ENCODE measurements at places on chromosomes 16 and 17.

- DNase-seq, result no peak
These were observed 14.1 kb downstream of the FAM222B start for GRCh38 chr17:28828294-28829040.

GRCh38 chr17:17303010-17303846, at the start of gene NT5M:
Gene NT5M (plus strand): TSS chr17:17303373. CDS start chr17:17303551, 178 bp downstream.
- peak; percentile 79 for DNase-seq

DNA sequence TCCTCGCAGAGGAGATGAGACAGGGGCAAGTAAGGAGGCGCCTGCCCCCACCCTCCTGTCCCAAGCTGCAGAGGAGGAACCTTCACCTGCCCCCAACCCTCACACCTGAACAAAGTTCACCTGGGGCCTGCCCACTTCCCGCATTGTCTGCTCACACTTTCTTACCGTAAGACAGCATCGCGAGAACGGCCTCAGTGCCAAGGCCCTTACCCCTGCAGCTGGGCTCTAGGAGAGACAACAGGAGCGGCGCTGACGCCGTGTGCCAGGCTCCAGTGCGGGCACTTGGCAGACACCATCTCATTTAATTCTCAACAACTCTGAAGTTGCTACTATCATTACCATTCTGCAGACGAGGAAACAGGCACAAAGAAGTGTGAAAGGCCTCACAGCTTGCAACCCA, 4.1 kb downstream of the NAT9 start:
- no peak for DNase-seq

DNA sequence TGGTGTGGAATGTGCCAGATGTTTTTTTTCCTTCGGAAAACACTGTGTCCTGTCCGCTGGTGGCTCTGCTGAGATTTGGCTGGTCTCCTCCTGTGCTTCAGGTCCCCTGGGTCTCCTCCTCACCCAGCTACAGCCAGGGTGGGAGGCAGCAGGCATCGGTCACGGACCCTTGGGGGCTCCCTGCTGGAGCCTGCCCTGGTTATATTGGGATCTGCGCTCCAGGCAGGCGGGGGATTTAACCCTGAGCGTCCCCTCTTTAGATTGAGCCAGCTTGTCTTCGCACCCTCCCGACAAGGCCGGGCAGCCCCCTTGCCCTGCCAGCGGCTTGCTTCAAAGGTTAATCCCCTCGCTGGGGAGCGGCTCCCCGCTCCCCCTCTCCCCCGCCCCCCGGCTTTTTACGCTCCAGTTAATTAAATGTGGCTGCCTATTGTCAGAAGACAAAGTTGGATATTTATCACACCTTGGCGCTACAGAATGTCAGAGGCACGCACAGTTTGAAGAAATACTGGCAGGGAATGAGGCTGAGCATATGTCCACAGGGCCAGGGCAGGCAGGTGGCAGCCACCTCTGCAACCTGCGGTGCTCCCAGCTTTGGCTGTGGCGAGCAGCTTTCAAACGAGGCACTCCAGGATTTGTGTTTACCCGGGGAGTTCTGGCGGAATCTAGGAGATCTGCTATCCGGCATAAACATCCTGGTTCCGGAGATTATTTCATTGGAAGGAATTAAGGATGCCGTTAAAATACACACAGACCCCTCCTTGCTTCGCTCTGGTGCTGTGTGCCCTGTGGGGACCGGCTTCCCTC, 38.2 kb upstream of the GSE1 start:
- no peak for DNase-seq

DNA sequence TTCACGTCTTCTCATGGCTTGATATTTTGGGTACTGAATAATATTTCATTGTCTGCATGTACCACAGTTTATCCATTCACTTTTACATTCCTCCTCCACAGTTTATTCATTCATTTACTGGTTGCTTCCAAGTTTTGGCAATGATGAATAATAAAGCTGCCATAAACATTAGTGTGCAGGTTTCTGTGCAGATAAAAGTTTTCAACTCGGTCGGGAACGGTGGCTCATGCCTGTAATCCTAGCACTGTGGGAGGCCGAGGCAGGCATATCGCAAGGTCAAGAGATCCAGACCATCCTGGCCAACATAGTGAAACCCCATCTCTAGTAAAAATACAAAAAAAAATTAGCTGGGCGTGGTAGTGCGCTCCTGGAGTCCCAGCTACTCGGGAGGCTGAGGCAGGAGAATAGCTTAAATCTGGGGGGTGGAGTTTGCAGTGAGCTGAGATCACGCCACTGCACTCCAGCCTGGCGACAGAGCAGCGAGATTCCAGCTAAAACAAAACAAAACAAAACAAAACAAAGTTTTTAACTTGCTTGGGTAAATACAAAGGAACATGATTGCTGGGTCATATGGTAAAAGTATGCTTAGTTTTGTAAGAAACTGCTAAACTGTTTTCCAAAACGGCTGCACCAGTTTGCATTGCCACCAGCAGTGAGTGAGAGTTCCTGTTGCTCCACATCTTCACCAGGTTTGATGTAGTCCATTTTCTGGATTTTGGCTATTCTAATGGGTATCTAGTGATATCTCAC, 89.5 kb downstream of the WWP2 start:
- no peak for DNase-seq

GRCh38 chr16:50816901-50817555, 75.1 kb downstream of the CYLD start:
- no peak for DNase-seq

- no peak for DNase-seq
These were observed 1.5 kb upstream of the MTHFSD start for GRCh38 chr16:86556576-86556975.

- DNase-seq, result no peak
These were observed 17.1 kb upstream of the VWA3A start for GRCh38 chr16:22075043-22075757.

GRCh38 chr17:50027172-50027880, 28.6 kb upstream of the ITGA3 start:
- no peak for DNase-seq

DNA sequence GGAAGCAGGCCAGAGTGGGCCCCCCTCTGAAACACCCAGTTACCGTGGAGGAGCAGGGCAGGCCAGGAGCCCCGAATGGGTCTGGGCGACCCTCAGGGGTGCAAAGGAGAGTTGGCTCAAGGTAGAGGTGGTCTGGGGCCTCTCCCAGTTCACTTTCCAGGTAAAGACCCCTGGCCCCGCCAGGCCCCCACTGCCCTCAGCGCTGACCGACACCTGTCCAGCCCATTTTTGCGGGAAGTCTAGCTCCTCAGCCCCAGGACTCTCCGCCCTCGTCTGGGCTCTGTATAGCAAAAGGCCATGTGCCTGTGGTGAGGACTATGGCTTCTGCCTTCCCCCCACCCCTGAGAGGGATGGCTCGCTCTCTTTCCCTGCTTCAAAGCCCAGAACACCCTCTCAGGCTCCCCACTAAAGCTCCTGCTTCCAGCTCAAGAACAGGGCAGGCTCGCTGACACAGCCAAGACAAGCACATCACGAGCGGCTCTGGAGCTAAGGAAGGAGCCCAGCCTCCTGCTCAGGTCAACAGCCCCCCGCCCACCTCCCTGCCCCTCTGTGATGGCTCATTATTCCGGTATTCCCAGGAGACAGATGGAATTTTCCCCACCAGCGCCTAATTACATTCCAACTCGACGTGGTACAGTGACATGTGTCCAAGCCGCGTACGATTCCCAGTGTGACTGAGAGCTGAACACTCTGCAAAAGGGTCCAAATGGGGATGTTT, 59.4 kb downstream of the RTN4RL1 start:
- DNase-seq, result no peak

GRCh38 chr16:85570735-85571562, 42.2 kb upstream of the GSE1 start:
- no peak for DNase-seq

DNA sequence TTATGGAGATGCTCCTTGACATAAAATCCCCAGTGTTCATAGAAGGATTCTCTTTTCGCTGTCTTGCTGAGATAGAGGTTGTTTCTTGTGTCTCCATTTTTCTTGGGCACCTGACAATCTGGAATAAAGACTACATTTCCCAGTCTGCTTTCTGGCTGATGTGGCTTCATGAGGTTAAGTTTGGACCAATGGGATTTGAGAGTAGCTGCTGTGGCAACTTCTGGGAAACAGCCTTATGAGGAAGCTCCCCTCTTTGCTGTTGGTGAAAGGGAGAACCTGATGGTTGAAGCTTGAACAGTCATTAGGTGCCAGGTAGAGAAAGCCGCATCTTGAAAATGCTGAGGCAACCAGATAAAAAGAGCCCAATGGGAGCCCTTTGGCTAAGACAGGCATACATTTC, 24.4 kb downstream of the HS3ST4 start:
- DNase-seq, result no peak

GRCh38 chr17:75707079-75707571, 14.1 kb upstream of the ITGB4 start:
- no peak for DNase-seq

- DNase-seq, result no peak
These were observed 3.7 kb downstream of the BCL6B start for GRCh38 chr17:7026471-7027115.

DNA sequence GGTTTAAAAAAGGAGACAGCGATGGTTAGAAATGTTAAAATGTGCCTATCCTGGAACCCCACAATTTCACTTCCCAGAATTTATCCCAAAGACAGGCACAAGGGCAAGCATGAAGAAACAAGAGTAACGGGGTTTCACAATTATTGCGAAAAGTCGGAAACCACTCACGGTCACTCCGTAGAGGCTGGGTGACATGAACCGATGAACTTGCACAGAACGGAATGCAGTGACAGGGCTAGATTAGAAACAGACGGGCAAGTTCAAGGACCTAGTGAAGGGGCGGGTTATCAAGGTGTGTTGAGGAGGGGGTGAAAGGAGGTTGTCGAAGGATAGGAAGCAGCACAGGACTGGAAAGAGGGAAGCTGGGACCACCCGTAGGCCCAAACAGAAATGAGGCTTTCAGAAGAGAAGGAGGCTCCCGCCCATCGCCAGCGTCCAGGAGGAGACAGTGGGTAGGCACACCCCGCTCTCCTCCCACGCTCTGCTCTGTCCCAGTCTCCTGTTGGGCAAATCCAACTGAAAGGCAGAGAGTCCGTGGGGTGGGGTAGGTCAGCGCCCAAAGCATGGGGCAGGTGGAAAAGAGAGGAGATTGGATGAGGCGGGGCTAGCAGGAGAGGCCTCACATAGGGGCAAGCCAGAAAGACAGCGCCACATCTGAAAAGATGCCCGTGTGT, 47.4 kb upstream of the JPH3 start:
- no peak for DNase-seq

- DNase-seq, result no peak
These were observed 528.4 kb upstream of the TOM1L1 start for GRCh38 chr17:54372069-54372749.

DNA sequence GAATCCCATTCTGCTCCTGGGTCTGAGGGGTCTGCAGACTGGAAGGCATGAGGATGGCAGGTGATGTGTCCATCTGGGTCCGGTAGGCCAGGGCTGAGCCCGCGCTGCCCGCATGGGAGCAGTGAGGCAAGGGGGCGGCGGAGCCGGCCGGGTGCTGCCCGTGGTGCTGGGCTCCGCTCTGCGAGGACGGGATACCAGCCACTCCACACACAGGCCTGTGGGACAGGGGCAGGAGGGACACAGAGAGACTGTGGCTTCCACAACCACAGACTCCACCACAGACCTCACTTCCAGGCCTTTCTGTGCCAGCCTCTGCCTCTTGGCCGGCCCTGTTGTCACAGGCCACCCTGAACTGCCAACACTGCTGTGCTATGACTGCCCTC, 25.4 kb downstream of the MAP1LC3B start:
- no peak for DNase-seq

DNA sequence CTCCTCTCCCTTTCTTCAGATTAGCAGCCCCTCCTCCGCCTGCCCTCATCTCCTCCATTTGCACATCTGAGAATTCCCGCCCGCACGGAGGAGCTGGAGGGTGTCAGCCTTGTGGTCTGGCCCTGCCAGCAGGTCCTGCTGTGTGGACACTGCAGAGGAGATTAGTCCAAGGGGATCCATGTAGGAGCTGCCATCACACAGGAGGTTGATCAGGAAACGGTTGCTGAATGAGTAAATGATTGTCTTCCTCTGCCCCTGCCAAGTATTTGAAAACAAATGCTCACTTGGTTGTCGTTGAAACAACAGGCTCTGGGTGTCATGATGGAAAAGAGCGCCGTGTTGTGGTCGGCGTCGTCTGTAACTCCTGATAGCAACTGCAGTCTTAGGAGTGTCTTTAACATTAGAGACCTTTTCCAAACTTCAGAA, 63.8 kb upstream of the CHMP6 start:
- DNase-seq, result no peak
